Dermis lymphatic vessel endothelial cell (primary cell): ENCODE measurements at places on chromosomes 3 and 15. TPM values are rescaled to one million over a fixed set of nuclear protein-coding genes. Genes with fewer than 3 reads are reported as not detected.

The ZDHHC19 gene
- total RNA-seq: not detected in 2 replicates

The IGDCC3 gene
- 0.09 TPM in 1 of 2 replicates, not detected in the other for total RNA-seq

The PAQR5 gene
- 0.22 TPM in 1 of 2 replicates, not detected in the other for total RNA-seq

The XCR1 gene
- total RNA-seq: not detected in 2 replicates

The SNTN gene
- not detected in 2 replicates for total RNA-seq

The GOLGA6L4 gene
- total RNA-seq: 1.1 and 1.6 TPM in 2 replicates

The MYRIP gene
- 8.9 and 10.1 TPM in 2 replicates for total RNA-seq

The ECE2 gene
- not detected in 2 replicates for total RNA-seq

The GNB4 gene
- total RNA-seq: 75.2 and 83.8 TPM in 2 replicates

The CAMK1 gene
- 23.9 and 27.6 TPM in 2 replicates for total RNA-seq

The SKOR1 gene
- total RNA-seq: 0.09 and 0.11 TPM in 2 replicates

The SERINC4 gene
- total RNA-seq: 0.11 TPM in 1 of 2 replicates, not detected in the other

The STRA6 gene
- total RNA-seq: 0.11 TPM in 1 of 2 replicates, not detected in the other

The U2SURP gene
- total RNA-seq: 28.1 and 39.2 TPM in 2 replicates

The CLEC3B gene
- total RNA-seq: 0.43 and 0.65 TPM in 2 replicates

The SST gene
- total RNA-seq: not detected in 2 replicates

The GCNT3 gene
- not detected in 2 replicates for total RNA-seq

The CORO2B gene
- total RNA-seq: 0.69 and 0.98 TPM in 2 replicates

The PLA2G4D gene
- not detected in 2 replicates for total RNA-seq

The COL6A5 gene
- total RNA-seq: not detected in 2 replicates

The WDR93 gene
- total RNA-seq: not detected in 2 replicates

The CA12 gene
- total RNA-seq: 0.60 and 0.98 TPM in 2 replicates

The PTPN9 gene
- total RNA-seq: 19.6 and 20.4 TPM in 2 replicates

The PRKCD gene
- 1.4 and 1.7 TPM in 2 replicates for total RNA-seq

The STRIT1 gene
- not detected in 2 replicates for total RNA-seq

The TLE3 gene
- 10.8 and 13.8 TPM in 2 replicates for total RNA-seq
